Frontal cortex (tissue), 4 donors: ENCODE measurements at places on chromosomes 3 and 15.

DNA sequence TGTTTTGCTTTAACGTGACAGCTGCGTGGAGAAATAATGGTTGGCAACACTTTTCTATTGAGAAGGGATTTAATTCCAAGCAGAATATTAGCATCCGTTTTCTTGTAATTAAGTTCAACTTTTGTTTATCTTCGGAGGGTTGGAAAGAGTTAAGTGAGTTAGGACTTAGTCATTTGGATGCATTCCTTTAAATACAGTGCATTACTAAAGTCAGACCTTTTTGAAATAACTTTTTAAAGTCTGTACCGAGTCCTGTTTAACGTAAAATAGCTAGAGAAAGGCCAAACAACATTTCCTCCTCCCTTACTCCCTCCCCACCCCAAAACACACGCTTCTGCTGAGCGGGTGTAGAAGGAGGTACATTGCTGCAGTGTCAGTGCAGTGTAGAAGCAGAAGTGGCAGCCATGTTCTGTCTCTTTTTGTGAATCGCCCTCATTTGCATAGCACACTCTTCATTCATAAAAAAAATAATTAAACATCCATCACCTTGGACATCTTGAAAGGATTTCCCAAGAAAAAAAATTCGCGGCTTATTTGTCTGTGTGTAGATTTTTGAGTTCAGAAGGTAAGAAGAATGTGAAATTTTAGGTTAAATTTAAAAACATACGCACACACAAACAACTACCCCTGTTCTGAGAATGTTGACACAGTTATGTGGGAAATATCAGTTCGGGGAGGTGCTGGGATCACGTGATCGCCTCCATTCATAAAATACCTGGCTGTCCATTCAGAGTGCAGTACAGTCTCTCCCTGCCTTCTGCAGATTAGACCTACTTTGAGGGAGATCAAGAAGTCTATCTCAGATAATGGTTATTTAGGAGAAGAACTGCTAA, 1.6 kb downstream of the SPRED1 start:
- DNase-seq = peak; percentile 19

DNA sequence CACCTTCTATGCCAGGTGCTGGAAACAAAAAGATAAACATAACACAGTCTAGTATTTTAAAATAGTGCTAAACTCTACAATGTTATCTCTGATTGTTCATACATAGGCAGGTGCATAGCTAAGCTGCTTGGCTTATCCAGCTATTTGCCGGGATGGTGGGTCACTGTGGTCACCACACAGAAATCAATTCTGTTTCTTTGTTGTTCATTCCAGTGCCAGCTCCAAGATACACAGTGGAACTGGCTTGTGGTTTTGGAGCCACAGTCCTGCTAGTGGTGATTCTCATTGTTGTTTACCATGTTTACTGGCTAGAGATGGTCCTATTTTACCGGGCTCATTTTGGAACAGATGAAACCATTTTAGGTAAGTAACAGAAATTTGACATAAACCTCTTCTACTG, 130.2 kb downstream of the IL1RAP start:
- no peak for DNase-seq

DNA sequence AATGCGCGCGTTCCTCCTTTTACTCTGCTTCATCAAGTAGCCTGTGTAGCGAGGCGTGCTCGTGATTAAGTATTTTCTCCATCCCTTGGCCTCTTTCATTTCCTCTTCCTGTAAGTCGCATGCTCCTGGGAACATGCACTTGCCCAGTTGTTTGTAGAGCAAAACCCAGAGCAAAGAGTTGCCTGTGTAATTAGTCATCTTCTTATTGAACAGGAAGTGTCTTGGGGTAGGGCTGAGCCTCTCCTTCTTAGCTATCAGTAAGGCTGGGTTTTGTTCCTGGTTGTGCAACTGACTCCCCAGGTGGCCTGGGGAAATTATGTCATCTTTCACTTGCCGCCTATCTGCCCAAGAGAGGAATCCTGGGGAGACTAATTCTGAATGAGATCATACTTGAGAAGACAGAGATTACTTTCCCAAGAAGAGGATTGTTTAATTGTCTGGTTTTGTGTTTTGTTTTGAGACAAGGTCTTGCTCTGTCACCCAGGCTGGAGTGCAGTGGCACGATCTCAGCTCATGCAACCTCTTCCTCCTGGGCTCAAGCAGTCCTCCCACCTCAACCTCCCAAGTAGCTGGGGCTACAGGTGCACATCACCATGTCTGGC, 14.9 kb downstream of the LIPH start:
- no peak for DNase-seq

- no peak for DNase-seq
Measured at GRCh38 chr15:77582763-77583162, 49.9 kb downstream of the LINGO1 start.

DNA sequence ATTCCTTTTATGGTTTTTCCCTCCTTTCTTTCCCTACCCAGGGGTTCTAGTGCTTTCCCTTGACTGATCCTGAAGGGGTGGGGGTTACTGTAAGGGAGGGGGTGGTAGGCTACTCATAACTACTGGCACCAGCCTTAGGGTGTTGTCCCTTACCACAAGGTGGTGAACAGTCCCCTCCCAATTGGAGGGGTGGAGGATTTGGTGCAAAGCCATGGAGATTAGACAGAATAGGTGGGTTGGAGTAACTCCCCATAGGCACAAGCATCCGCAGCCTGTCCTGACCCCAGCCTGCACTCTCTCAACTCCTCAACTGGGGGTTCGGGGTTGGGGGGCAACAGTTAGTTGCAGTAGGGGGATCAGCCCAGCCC, 2.6 kb upstream of the HYAL2 start:
- no peak for DNase-seq

- no peak for DNase-seq
Measured at GRCh38 chr15:49918121-49918520, 200.9 kb downstream of the ATP8B4 start.

- no peak for DNase-seq
Measured at GRCh38 chr15:22966321-22967083, 13.7 kb downstream of the CYFIP1 start.

DNA sequence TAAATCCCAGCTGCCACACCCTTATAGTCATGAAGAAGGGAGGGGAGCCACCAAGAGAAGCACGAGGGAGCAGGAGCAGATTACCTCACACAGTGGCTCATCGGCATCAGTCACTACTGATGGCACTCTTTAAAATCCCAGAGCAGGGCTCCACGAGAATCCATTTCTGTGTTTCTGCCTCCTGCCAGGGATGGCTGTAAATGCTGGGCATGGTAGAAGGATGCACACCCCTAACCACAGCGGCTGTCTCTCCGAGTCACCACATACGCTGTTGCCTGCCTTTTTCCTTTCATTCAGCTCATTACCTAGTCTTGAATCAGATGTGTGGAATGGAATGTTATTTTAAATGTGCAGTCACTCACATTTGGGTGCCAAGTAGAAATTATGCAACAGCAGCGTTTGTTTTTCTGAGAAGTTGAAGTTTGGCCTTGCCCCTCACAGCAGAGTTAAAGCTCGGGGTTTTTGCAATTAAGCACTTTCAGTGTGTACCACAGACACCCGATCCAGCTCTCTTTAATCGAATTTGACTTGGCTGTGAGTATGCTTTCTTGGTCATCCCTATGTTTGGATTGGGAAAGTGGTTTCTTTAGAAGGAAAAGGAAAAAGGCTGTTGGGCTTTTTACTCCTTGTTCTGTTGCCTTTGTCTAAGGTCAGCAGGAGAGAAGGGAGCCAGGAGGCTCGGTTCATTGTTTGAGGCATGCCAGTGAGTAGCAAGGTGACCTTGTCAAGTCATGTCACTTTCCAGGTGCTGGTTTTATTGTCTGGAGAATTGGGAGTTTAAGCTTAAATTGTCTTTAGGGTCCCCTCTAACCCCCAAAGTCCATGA, 284.2 kb upstream of the TPM1 start:
- no peak for DNase-seq

GRCh38 chr3:122560680-122561079, 3.4 kb downstream of the PARP9 start:
- DNase-seq = peak; percentile 45

GRCh38 chr15:51075826-51076523, 18.7 kb downstream of the TNFAIP8L3 start:
- no peak for DNase-seq

GRCh38 chr15:100863796-100864267, 15.8 kb upstream of the ALDH1A3 start:
- DNase-seq = no peak

DNA sequence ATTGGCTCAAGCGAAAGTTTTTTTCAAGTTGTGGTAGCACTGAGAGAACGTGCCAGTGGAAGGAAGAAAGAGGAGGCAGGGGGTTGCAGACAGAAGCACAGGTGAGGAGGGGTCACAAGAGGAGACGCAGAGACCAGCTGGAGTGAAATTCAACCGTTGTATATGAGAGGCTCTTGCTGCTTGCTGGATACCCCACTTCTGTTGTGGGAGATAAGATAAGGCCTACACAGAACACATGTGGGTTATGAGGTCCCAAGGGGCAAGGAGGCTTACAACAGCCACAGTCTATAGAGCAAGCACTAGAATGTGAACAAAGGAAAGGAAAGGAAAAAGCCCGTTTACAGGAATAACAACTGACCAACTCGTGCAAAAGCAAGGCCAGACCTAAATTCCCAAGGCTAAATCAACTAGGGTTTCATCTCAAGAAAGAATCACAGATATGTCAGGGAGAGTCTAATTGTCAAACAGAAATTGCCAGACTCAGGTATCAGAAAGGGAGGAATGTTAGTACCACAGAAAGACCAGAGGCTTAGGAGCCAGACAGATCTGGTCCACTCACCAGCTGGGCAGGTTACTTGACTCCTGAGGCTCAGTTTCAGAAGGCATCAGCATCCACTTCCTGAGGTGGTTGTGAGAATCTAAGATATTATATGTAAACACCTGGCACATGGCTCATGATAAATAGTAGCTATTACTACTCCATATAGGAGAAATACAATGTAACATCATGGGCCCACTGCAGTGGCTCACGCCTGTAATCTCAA, 60.9 kb downstream of the MSL2 start:
- no peak for DNase-seq

- no peak for DNase-seq
Measured at GRCh38 chr15:99343208-99343607, 91.9 kb downstream of the LRRC28 start.

GRCh38 chr3:54294214-54294613, 171.9 kb downstream of the CACNA2D3 start:
- no peak for DNase-seq

DNA sequence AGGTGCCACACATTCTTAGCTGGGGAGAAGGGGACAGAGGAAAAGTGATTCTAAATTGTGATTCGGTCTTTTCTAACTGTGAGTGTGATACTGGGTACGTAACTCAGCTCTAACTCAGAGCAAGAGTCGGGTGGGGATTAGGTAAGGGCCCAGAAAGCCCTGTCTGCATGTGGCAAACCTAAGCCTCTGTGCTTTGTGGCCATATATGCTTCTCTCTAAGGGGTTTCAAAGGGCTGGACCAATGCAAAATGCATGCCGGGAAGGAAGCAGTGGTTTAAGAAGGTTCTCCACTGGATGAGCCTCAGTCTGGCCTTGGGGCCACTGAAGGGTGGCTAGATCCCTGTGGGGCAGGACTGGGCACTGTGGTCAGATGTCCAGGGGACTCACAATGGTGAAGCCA, 275.8 kb downstream of the PLCL2 start:
- DNase-seq = no peak

- DNase-seq = no peak
Measured at GRCh38 chr3:180457225-180457624, 144.7 kb upstream of the TTC14 start.
